ENCODE measurements at places on chromosomes 1 and 21. TPM values are rescaled to one million over a fixed set of nuclear protein-coding genes. Genes with fewer than 3 reads are reported as not detected.

The OLIG1 gene
- polyA plus RNA-seq = not detected

The FAM151A gene
- not detected for polyA plus RNA-seq

The AGPAT3 gene
- 8.8 TPM for polyA plus RNA-seq

The APOBEC4 gene
- polyA plus RNA-seq = not detected

The CR1 gene
- polyA plus RNA-seq = 37.3 TPM

The TAS1R1 gene
- polyA plus RNA-seq = not detected

The UMODL1 gene
- polyA plus RNA-seq = 0.05 TPM

The FAM72C gene
- not detected for polyA plus RNA-seq

The KLHDC9 gene
- polyA plus RNA-seq = 5.0 TPM

The PKLR gene
- not detected for polyA plus RNA-seq

The UTS2 gene
- not detected for polyA plus RNA-seq

The AVPR1B gene
- not detected for polyA plus RNA-seq

The OR2L5 gene
- not detected for polyA plus RNA-seq

The COL24A1 gene
- polyA plus RNA-seq = not detected

The RUNX3 gene
- 30.1 TPM for polyA plus RNA-seq

The OPTC gene
- polyA plus RNA-seq = not detected

The CCSAP gene
- 2.2 TPM for polyA plus RNA-seq

The ETV3L gene
- not detected for polyA plus RNA-seq

The AJAP1 gene
- not detected for polyA plus RNA-seq

The HCRTR1 gene
- polyA plus RNA-seq = not detected

The S100A12 gene
- 0.97 TPM for polyA plus RNA-seq

The FCRL4 gene
- 0.06 TPM for polyA plus RNA-seq

The KCNE1 gene
- not detected for polyA plus RNA-seq

The KCNK1 gene
- not detected for polyA plus RNA-seq

The YIPF1 gene
- 22.2 TPM for polyA plus RNA-seq

The CDC73 gene
- polyA plus RNA-seq = 37.7 TPM

The ST6GALNAC5 gene
- polyA plus RNA-seq = not detected

The MFAP2 gene
- 0.43 TPM for polyA plus RNA-seq

The MGST3 gene
- polyA plus RNA-seq = 90.2 TPM
